NCI-H1092 (cell line): ENCODE measurements at places on chromosomes 3 and 15.

DNA sequence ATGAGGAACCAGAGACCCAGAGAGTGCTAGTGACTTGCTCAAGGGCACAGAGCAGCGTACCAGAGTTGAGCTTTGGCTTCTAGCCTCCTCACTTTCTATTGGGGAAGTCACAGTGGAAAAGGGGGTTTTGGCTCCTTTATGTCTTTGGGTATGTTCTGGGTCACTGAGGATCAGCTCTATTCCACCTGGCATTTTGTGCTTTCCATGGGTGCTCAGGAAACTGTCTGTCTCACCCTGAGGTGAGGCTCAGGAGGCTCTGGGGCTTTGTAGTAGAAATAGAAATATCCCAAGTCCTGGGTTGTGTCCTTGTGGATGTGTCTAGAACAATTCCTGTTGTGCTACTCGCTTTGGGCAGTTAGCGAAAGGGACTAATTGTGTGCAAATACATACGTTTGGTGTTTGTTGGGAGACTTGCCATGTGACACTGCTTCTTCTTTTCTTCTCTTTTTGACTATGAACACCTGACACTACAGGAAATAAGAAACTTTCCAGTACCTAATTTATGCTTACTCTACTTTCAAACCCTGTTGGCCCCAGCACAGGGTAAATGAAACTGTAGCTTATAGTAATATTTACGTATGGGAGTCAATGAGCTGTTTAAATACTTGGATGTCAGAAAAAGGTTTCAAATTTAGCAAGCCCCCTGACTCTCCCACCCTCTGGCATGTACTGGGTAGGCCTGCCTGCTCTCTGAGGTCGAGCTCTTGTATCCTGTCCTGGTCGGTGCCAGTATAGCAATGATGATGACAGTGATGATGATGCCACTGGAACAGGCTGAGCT is 35.6 kb downstream of the SMAD3 start:
- DNase-seq = no peak

GRCh38 chr3:73179601-73180000 is 118.1 kb downstream of the EBLN2 start:
- no peak for DNase-seq

GRCh38 chr3:48686538-48687219 is 964 bp upstream of the NCKIPSD start:
- DNase-seq = no peak

DNA sequence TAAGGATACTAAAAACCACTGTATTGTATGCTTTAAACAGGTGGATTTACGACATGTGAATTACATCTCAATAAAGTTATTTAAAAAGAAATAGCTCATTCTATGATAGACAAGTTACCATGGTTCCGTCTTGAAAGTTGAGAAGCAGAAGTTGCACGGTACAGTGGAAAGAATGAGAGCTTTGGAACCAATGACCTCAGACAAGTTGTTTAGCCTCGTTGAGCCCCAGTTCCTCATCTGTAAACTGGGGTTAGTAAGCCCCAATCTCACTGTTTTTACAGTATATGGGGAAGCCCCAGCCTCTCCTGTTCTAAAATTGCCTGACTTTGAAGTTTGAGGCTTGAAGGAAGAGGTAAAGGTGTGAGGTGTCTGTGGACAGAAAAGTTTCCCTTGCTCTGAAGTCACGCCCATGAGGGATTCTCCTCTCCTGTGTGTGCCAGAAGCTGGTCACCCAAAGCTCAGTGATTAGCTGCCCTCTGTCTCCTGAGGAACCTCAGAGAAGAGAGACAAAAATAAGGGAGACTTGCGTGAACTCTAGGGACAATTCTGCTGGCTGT is 10.0 kb downstream of the CRYGS start:
- no peak for DNase-seq

GRCh38 chr15:93173369-93173768 is 84.4 kb upstream of the RGMA start:
- no peak for DNase-seq

GRCh38 chr3:5140230-5140621 is 18.1 kb downstream of the ARL8B start:
- no peak for DNase-seq

- DNase-seq = no peak
Observed at GRCh38 chr15:69000091-69000490, 14.4 kb upstream of the NOX5 start.
